NCI-H774 (cell line): ENCODE measurements at places on chromosomes 5 and 9.

- no peak for DNase-seq
Measured at GRCh38 chr5:44827681-44828080, 18.9 kb downstream of the MRPS30 start.

- DNase-seq, result no peak
Measured at GRCh38 chr5:132226516-132227234, 978 bp downstream of the P4HA2 start.

- DNase-seq, result no peak
Measured at GRCh38 chr5:74303578-74303977, 336.9 kb downstream of the ENC1 start.

DNA sequence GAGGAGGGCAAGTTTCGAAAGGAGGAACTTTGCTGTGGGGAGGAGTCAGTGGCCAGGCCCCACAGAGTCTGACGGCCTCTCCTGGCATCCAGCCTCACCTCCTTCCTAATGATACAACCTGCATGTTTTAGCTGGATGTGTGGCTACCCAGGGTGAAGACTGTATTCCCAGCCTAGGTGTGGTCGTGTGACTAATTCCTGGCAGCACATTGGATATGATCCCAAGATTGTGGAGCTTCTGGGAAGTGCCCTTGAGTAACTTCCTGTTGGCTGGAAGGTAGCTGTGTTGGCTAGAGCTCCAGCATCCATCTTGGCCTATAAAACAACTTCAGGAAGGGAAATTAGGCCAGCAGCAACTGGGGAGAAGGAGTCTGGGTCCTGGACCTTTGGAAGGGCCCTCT lies 19.0 kb upstream of the LPCAT1 start:
- DNase-seq, result no peak

GRCh38 chr5:170270293-170271069 lies 27.1 kb downstream of the LCP2 start:
- no peak for DNase-seq

- no peak for DNase-seq
Measured at GRCh38 chr5:54081415-54081814, 229.0 kb downstream of the ARL15 start.

- DNase-seq, result no peak
Measured at GRCh38 chr9:138049779-138050471, 172.3 kb downstream of the CACNA1B start.

GRCh38 chr5:38382898-38383297 lies 124.5 kb downstream of the EGFLAM start:
- peak; percentile 74 for DNase-seq
